ENCODE measurements at places on chromosomes 16 and 17. TPM values are rescaled to one million over a fixed set of nuclear protein-coding genes. Genes with fewer than 3 reads are reported as not detected.
A peak's percentile ranks its signal among the peaks of the same experiment; 100 is the strongest.

Gene MYO15A
- 0.75 TPM for total RNA-seq

DNA sequence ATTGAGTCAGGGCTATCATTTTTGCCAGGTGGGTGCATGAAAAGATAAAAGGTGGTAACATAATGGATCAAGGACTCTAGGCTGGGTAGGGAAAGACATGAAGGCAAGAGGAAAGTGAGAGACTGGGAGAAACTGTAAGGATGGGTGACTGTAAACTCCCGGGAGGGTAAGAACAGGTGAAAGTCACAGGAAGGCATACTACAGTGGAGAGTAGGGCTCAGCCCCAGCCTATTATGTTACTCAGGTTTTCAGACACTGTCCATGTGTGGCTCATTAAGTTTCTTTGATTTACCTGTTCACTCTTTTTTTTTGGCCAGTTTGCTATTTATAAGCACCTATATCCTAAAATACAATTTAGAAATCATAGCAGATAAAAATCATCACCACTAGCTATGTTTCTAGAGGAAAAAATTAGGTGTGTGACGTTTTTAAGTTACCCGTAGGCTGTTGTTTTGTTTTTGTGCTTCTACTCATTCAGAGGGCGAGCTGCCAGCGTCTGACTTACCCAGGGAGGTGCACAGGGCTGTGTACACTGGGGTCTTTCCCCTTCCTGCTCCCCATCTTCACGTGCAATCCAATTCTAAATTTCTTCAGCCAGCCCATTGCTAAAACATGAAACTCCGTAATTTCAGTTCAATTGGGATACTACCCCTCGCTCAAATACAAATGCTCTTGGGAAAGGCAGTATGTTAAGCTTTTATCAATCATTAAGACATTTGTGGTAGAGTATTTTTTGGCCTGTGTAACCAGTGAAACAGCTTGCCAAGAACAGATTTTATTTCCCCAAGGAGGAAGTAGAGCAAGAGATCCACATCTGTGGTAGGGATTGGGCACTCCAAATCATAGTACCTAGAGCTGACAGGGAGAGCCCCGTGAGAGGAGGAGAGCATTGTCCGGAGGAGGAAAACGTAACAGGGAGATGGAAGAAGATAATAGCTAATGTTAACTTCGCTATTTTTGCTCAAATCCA is 21.7 kb upstream of the VWA3A start:
- DNase-seq = no peak

- DNase-seq = no peak
These were observed 6.7 kb downstream of the BAHCC1 start for GRCh38 chr17:81401723-81402529.

- peak; percentile 92 for DNase-seq
These were observed 912 bp downstream of the USP22 start for GRCh38 chr17:21041741-21042457.

Gene PIMREG
- total RNA-seq = 2.4 TPM

DNA sequence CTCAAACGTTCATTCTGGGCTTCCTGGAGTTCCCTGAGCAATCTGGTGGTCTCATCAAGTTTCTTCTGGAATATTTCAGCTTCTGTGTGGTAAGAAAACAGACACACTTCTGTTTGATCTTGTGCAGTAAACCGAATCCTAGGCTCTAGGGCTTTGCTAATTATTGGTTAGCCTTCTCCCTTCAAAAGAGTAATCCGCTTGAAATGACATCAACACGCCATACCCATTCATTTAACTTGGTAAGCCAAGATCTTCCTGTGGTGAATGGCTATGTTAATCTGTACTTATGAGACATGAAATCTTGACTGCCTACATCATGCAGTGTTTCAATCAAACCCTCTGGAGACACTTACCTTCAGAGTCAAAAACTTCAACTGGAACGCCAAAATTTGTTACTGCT is 48.5 kb downstream of the BRD7 start:
- DNase-seq = no peak

Gene PRAC1
- 200 TPM for total RNA-seq

GRCh38 chr17:32157225-32157624 is 14.9 kb downstream of the RHOT1 start:
- no peak for DNase-seq

- no peak for DNase-seq
These were observed 13.9 kb downstream of the LRRC37B start for GRCh38 chr17:32020943-32021614.

DNA sequence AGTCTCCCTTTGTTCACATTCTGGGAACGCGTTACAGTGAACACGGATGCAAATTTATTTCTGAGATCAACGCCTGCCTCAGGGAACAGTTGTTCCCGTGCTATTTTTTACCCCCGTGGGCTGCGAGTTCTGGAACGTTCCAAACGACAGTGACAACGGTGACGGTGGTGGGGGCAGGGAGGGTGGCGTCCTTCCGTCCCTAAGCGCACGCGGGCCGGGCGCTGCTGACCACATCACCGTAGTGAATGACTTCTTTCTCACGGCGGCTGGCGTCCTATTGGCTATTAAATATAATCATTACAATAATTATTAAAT is 45.1 kb upstream of the SSTR5 start:
- no peak for DNase-seq

GRCh38 chr16:57426356-57426755 is 20.8 kb downstream of the CIAPIN1 start:
- no peak for DNase-seq

Gene SPN
- total RNA-seq = 1.8 TPM

DNA sequence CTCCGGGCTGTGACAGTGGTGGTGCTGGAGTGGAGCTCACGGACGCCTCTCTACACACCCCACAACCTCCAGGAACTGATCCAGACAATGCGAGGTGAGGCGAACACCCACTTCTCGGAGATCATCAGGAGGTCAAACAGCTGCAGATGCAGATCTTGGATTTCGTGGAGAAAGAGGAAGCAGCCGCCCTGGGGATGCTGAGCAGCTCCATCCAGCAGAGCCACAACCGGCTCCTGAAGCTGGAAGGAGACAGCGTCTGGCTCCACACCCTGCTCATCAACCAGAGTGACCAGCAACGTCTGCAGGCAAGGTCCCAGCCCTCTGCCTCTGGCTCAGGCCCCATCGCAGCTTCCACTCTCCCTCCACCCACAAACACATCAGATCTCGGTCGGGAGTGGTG is 13.2 kb upstream of the SLC16A5 start:
- no peak for DNase-seq

All from left colon (tissue), 2 donors.